ENCODE measurements at places on chromosomes 16 and 17. TPM values are rescaled to one million over a fixed set of nuclear protein-coding genes. Genes with fewer than 3 reads are reported as not detected.

Gene SPIRE2
- 1.0 TPM for total RNA-seq

Gene KRTAP4-4
- total RNA-seq = not detected

Gene FNDC8
- total RNA-seq = not detected

Gene RAB26
- total RNA-seq = not detected

Gene CCDC200
- total RNA-seq = not detected

Gene ZBTB4
- total RNA-seq = 67.9 TPM

Gene TNP2
- not detected for total RNA-seq

Gene MPP3
- 10.2 TPM for total RNA-seq

Gene PRR15L
- total RNA-seq = not detected

Gene ELOB
- total RNA-seq = 182 TPM

Gene SLC35B1
- total RNA-seq = 33.3 TPM

Gene SEZ6L2
- 0.86 TPM for total RNA-seq

Gene TERB1
- 0.28 TPM for total RNA-seq

Gene PLEKHH3
- 24.8 TPM for total RNA-seq

Gene ARL5C
- not detected for total RNA-seq

Gene CIITA
- total RNA-seq = 11.9 TPM

Gene CENPV
- 25.9 TPM for total RNA-seq

Gene ST6GALNAC2
- total RNA-seq = 3.1 TPM

Gene DNAI2
- not detected for total RNA-seq

Gene CYB5B
- 59.3 TPM for total RNA-seq

Gene SCPEP1
- 85.0 TPM for total RNA-seq

Gene FBXO39
- not detected for total RNA-seq

Gene PRR35
- total RNA-seq = not detected

Gene PERCC1
- not detected for total RNA-seq

Gene PLA2G10
- total RNA-seq = not detected

Gene HOXB2
- total RNA-seq = 18.9 TPM

Measured in posterior vena cava (tissue), 2 donors.